ENCODE measurements at places on chromosomes 12 and 14. TPM values are rescaled to one million over a fixed set of nuclear protein-coding genes. Genes with fewer than 3 reads are reported as not detected.

Gene CLEC1B
- total RNA-seq: not detected

Gene TMEM132C
- not detected for total RNA-seq

Gene LYZ
- total RNA-seq: not detected

Gene DPY19L2
- total RNA-seq: 4.2 TPM

Gene HOXC12
- total RNA-seq: not detected

Gene MYL2
- total RNA-seq: not detected

Gene EIF2B1
- 124 TPM for total RNA-seq

Gene SNW1
- 54.9 TPM for total RNA-seq

Gene KIF26A
- total RNA-seq: 1.5 TPM
